ENCODE measurements at places on chromosomes 2 and 18. TPM values are rescaled to one million over a fixed set of nuclear protein-coding genes. Genes with fewer than 3 reads are reported as not detected.
A peak's percentile ranks its signal among the peaks of the same experiment; 100 is the strongest.

DNA sequence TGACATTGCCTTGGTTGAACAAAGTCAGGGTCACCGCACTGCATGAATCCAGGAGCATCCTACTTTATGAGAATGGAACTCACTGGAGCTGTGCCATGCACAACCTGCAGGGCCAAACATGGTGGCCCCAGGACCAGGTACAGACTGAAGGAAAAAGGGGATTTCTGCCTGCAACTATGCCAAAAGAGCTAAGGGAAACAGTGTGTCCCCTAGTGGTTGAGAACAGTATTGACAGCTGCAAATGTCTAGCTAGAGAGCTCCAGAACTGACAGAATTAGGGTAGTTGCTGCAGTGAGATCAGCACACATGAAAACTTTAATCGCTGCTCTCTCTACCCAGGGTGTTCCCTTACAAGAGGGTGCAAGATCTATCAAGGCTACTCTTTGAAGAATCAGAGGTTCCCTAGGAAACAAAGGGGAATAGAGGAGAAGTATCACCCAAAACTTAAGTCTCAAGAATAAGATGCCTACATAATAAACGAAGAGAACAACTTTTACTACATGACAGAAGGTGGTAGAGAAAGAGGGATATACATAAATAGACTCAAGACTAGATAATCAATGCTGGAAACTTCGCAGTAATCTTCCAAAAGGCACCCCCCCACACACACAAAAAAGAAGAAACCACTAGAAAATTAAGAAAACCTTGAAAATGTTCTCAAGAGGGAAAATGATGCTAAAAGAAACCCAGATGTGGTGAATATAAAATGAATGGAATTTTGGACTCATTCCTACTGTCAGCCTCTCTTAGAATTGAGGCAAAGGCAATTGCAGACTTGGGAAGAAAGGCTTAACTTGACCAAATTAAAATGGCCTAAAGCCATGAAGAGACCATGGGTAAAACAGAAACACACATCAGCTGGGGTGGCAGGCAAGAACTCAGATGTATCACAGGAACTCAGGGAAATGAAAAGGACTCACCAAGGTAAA is 43.6 kb upstream of the IHH start:
- peak; percentile 79 for DNase-seq
- H3K27ac ChIP-seq, result no peak overlapping the region
- no peaks in the 10 kb centered on the region for H3K36me3 ChIP-seq
- no peak overlapping the region for H3K4me3 ChIP-seq
- no peaks in the 10 kb centered on the region for H3K27me3 ChIP-seq

GRCh38 chr18:77360315-77361190 is 110.9 kb downstream of the GALR1 start:
- peak overlapping the region; percentile 74 for H3K27ac ChIP-seq
- H3K36me3 ChIP-seq, result no peaks in the 10 kb centered on the region
- peaks cover 20% of the 10 kb centered on the region for H3K4me1 ChIP-seq

- DNase-seq, result no peak
- no peaks in the 10 kb centered on the region for H3K36me3 ChIP-seq
- H3K27ac ChIP-seq, result no peak overlapping the region
- no peaks in the 10 kb centered on the region for H3K27me3 ChIP-seq
Observed at GRCh38 chr2:71629771-71630453, 176.6 kb downstream of the DYSF start.

DNA sequence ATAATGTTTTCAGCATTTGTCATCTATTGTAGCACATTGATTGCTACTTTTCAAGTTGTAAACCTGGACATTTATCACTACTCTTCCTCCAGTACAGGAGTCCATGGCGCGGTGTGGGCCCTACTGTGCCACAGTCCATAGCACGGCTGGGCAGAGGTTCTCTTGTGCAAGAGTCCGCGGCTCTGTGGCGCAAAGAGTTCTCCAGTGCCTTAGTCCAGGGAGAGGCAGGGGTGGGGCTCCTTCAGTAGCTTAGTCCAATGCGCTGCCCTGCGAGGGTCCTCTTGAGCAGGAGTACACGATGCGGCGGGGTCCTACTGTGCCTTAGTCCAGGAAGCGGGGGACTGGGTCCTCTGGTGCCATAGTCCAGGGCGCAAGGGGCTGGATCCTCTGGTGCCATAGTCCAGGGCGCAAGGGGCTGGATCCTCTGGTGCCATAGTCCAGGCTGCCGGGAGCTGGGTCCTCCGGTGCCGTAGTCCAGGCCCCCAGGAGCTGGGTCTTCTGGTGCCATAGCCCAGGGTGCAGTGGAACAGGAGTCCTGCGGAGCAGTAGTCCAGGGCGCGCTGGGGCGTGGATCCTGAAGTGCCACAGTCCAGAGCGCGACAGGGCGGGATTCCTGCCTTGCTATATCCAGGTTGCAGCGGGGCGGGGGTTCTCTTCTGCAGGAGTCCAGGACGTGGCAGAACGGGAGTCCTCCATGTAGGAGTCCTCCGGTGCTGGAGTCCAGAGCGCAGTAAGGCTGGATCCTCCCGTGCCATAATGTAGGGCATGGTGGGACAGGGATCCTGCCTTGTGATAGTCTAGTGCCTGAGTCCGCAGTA is 129.3 kb downstream of the CCDC74A start:
- H3K36me3 ChIP-seq, result no peaks in the 10 kb centered on the region
- H3K27me3 ChIP-seq, result no peaks in the 10 kb centered on the region
- no peak overlapping the region for H3K4me3 ChIP-seq

DNA sequence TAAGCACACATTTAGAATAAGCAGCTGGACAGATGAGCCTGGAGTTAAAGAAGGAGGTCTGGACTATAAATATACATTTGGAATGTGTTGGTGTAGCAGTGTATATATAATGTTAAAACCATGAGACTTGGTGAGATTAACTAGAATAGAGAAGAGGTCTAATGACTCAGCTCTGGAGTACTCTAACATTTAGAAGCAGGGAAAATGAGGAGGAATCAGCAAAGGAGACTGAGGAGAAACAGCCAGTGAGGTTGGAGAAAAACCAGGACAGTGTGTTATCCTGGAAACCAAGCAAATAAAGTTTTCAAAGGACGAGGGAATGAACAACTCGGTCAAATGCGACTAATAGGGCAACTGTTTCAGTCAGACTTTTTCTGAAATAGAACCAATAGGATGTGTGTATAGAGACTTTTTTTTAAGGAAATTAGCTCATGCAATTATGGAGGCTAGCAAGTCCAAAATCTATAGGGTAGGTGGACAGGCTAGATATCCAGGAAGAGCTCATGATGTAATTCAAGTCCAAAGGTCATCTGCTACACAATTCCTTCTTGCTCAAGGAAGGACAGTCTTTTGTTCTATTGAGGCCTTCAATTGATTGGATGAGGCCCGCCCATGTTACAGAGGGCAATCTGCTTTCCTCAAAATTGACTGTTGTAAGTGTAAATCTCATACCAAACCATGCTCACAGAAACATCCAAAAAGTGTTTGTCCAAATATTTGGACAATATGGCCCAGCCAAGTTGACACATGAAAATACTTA is 10.8 kb upstream of the SESTD1 start:
- H3K27me3 ChIP-seq, result no peaks in the 10 kb centered on the region
- no peak overlapping the region for H3K27ac ChIP-seq
- no peaks in the 10 kb centered on the region for H3K36me3 ChIP-seq
- no peak for DNase-seq

DNA sequence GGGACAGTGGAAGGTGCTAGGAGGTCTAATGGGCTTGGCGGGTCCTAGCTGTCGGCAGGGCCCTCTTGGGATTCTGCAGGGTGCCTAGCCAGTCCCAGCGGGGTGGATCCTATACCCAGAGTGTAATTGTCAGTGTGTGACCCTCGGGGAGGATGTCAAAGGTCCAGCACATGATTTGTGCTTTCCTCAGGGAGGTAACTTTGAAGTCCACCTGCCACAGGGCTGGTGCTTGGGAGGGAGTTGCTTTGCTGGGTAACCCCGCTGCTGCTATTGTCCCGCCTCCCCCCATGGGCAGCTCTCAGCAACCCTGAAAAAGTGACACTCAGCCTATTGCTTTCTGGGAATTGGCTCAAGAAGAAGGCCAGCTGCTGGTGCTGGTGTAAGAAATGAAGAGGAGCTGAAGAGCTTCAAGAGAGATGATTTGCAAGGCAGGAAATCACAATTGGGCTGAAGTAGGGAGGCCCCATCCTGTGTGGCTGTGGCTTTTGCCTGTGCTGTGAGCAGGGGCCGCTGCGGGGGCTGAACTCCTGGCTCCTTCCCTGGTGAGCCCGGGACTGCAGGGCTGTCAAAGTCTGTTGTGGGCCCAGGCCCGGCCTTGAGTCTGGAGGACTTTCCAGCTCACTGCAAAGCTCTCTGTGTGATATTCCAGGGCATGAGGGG is 36.4 kb downstream of the EMILIN2 start:
- no peak overlapping the region for H3K27ac ChIP-seq
- H3K4me1 ChIP-seq, result no peaks in the 10 kb centered on the region
- H3K36me3 ChIP-seq, result no peaks in the 10 kb centered on the region
- DNase-seq, result no peak

GRCh38 chr2:140667203-140667602 is 1463.6 kb downstream of the LRP1B start:
- H3K27me3 ChIP-seq, result no peaks in the 10 kb centered on the region
- no peak overlapping the region for H3K4me3 ChIP-seq
- no peak for DNase-seq
- H3K27ac ChIP-seq, result no peak overlapping the region
- no peaks in the 10 kb centered on the region for H3K36me3 ChIP-seq
- H3K4me1 ChIP-seq, result no peaks in the 10 kb centered on the region

GPR75 gene
- total RNA-seq, result 11.4 TPM

NEB gene
- total RNA-seq, result 1.4 TPM

ANKRD30BL gene
- not detected for total RNA-seq

All from Karpas-422 (cell line).